ENCODE measurements at places on chromosomes 16 and 17. TPM values are rescaled to one million over a fixed set of nuclear protein-coding genes. Genes with fewer than 3 reads are reported as not detected.

Gene VPS25
- 57.2 TPM for total RNA-seq

Gene PSMD7
- 65.5 TPM for total RNA-seq

Gene TBC1D3D
- not detected for total RNA-seq

Gene PAM16
- total RNA-seq, result 20.2 TPM

Gene RNF157
- total RNA-seq, result 0.18 TPM

GRCh38 chr16:46930861-46931260 is 42.6 kb downstream of the DNAJA2 start:
- DNase-seq, result no peak

GRCh38 chr17:21399474-21400186 is 23.5 kb downstream of the KCNJ12 start:
- no peak for DNase-seq

- peak; percentile 47 for DNase-seq
Measured at GRCh38 chr16:65083164-65083857, 38.6 kb downstream of the CDH11 start.

DNA sequence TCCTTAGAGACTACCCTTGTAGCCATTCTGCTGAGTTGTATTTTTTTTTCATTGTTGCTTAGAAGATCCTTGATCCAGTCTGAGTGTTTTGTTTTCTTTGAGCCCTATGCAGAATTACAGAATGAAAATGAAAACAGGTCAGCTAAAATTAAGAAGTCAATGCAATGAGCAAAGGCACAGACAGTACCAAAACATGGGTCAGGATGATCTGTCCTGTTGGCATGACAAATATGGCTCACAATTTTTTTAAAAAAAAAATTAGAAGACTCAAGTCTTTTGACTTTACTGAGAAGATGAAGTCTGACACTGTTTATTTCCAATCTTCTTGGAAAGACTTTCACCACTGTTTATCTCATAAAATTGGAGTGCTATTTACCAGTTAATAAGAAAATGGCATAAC is 32.4 kb downstream of the KCNJ16 start:
- DNase-seq, result no peak

DNA sequence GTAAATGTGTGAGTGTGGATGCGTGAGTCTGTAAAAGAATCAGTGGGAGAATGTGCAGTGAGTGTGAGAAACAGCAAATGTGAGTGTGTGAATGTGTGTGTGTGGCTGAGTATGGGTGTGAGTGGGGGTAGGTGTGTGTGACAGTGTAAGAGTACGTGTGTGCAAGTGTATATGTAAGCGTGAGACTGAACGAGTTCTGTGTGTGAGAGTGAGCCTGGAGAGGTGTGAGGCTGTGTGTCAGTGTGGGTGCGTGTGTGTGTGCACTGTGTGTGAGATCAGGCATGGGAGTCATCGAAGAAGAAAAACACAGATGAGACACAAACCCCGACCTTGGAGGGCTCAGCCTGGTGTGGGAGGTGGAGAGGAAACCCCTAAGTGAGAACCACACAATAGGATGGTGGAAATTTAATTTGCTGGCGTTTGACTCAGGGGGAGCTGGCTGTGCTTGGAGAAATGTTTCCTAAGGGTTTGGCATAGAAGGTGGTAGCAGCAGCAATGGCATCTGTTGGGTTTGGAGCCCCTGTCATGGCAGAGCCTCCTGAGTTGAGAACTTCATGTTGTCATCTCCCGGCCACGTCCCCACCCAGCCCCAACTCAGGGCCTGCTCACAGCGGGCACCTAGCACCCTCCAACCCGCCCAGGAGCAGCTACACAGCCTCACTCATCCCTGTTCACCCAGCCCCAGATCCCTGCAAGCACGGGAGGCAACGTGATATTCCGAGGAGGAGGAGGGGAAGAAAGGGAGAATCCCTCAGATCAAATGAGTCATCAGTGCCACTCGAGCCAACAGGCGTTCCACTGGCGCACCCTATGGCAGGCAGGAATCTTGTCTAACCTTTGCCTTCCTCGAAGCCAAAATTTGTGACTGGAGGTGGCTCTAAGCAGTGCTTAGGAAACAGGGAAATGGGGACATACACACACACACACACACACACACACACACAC is 14.3 kb upstream of the NUBP1 start:
- peak; percentile 37 for DNase-seq

- peak; percentile 33 for DNase-seq
Measured at GRCh38 chr16:86714166-86714565, 135.8 kb downstream of the FOXL1 start.

- no peak for DNase-seq
Measured at GRCh38 chr17:15399443-15399842, 58.0 kb upstream of the TEKT3 start.

GRCh38 chr16:88938777-88939244 is 38.2 kb downstream of the CBFA2T3 start:
- DNase-seq, result no peak

DNA sequence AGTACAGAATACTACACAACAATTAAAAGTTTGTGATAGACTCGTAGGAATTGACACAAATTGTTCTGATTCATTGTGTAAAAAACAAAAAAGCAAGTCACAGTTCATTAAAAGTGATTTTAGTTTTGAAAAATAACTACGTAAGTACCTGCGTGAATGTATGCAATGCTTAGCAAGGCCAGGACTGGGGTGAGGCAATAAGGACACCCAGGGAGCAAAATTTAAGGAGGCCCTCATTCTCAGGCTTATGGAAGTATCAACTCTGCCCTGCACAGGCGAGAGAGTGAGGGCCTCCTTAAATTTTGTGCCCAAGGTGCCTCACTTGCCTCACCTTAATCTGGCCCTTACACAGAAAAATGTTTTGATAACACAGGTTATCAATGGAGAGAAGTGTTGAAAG is 31.4 kb downstream of the NOG start:
- DNase-seq, result no peak

DNA sequence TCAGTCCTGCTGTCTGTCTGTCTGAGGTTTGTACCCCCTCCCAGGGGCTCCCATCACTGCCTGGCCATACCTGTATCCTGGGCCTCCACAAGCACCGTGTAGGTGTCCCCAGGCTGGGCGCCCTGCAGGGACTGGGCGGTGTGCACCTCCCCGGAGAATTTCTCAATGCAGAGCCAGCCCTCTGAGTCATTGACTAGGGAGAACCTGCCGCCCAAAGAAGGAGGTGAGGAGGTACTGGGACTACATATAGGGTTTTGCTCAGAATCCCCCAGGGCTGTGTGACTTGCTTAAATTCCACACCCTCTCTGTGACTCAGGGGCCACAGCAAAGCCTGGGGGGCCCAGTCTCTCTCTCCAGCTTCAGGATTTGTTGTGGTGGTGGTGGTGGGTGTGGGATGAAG is 7.6 kb downstream of the CDH16 start:
- no peak for DNase-seq

- peak; percentile 29 for DNase-seq
Measured at GRCh38 chr17:1087381-1088241, 90.7 kb downstream of the TIMM22 start.

DNA sequence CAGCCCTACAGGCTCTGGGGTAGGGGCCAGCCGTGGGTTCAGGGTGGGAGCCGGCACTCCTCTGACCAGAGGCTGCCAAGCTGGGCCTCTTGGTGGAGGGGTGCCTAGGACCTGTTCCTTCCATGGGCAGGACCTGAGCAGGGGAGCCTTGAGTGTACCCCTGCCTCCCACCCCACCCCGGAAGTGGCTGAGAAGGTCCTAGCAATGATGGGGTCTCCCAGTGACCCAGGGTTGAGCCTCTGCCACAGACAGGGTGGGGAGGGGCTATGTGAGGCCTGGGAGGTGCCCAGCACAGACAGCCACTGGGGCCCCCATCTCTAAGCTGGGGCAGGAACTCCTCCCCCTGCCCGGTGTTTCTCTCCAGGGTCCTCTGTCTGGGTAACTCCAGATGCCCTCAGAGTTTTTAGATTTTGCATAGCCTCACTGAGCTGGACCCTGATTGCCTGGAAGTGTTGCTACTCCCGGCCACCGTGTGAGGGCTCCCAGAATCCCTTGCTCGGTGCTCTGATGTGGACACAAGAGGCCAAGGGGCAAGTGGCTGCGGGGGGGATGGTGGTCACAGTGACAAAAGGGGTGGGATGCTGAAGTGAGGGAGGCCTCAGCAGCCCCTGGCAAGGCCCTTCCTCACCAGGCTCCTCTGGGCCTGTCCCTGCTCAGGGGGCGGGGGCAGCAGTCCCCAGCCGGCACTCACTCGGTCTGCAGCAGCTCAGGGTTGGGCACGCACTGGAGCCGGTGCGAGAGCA is 6.4 kb upstream of the MTSS2 start:
- no peak for DNase-seq

GRCh38 chr17:17403899-17404576 is 72.8 kb upstream of the MED9 start:
- DNase-seq, result no peak

DNA sequence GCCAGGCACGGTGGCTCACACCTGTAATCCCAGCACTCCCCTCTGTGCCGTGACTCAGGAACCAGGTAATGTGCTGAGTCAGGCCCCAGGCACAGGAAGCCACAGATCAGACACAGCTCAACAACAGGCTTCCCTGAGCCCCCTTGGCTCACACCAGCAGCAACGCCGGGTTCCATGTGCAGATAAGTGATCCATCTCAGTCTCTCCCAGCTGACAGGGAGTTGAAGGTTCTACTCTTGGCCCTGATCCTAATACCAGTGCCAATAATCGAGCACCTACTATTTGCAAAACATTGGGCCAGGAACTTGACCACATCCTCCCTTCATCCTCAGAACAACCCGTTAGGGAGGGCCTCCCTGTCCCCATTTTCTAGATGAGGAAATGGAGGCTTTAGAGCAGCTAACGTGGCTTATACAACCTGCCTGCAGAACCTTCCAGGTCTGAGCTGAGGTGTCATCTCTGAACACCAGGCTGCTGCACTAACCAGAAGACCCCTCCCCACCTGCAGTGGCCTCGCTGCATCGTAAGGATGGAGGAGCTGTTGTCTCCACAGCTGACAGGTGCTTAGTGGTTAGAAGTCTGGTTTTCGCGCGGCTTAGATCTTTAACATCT is 64.8 kb upstream of the AMZ2 start:
- no peak for DNase-seq

DNA sequence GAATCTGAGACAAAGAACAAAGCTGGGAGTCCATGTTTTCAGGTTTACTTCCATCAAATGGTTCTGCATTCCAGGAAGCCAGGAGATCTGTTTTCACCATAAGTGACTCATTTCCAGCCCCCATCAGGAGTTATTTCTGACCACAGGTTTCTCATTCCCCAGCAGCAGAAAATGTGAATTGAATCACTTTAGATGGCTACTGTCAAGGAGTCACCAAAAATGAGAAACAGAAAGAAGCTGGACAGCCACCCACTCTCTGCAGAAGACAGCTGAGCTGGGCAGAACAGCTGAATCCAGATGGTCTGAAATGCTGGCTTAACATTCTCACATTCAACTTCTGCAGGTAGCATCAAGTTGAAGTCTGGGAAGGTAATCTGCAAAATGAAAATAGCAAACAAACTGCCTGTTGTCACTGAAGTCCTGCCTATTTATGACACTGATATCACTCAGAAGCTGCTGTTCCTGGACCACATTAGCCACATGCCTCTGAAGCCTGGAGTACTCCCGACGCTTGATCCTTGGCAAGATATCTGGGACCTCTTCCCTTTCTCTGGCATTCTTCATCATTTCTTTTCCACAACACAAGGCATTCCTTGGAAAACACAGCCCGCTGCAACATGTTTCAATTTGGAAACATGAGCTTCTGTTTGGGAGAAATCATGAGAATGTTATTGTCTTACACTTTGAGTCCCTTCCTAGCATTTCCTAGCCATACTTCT is 15.3 kb downstream of the CCL11 start:
- peak; percentile 66 for DNase-seq

DNA sequence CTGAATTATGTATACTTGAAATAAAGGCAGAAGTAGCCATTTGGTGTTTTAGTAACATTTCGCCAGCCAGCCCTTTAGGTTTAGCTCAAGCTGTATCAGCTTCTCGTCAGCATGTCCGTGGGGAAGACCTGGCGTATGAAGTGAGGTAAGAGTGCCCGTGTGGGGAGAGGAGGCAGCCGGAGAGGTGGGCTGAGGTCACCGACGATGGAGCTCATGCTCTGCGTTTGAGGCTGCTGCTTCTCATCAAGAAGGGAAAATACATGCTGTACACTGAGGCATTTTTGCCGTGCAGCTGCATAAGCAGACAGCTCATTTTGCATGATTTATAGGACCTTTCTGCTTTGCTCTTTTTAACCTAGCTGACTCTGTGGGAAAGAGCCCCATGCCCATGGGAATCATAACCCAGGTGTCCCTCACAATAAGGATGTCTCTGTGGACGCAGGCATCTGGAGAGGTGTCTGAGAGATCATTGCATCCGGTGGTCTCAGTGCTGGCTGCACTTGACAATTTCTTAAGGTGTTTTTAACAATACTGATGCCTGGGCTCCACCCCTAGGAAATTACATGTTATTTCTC is 179.1 kb downstream of the ABCC12 start:
- DNase-seq, result no peak

- DNase-seq, result no peak
Measured at GRCh38 chr17:44386182-44386525, 3.3 kb downstream of the ITGA2B start.
